ENCODE measurements at places on chromosomes 6 and 20. TPM values are rescaled to one million over a fixed set of nuclear protein-coding genes. Genes with fewer than 3 reads are reported as not detected.

SLPI gene
- total RNA-seq: not detected

GRCh38 chr6:168676552-168677322 lies 235.8 kb downstream of the SMOC2 start:
- H3K27me3 ChIP-seq: peaks cover 3% of the 10 kb centered on the region
- no peaks in the 10 kb centered on the region for H3K36me3 ChIP-seq
- H3K4me1 ChIP-seq: peaks cover 6% of the 10 kb centered on the region
- H3K27ac ChIP-seq: no peak overlapping the region
- DNase-seq: no peak

FAM217A gene
- not detected for total RNA-seq

FAM83B gene
- total RNA-seq: not detected

- H3K27ac ChIP-seq: no peak overlapping the region
- H3K36me3 ChIP-seq: no peaks in the 10 kb centered on the region
- H3K27me3 ChIP-seq: no peaks in the 10 kb centered on the region
- DNase-seq: no peak
These were observed 187.4 kb upstream of the PROKR2 start for GRCh38 chr20:5504061-5504739.

DNA sequence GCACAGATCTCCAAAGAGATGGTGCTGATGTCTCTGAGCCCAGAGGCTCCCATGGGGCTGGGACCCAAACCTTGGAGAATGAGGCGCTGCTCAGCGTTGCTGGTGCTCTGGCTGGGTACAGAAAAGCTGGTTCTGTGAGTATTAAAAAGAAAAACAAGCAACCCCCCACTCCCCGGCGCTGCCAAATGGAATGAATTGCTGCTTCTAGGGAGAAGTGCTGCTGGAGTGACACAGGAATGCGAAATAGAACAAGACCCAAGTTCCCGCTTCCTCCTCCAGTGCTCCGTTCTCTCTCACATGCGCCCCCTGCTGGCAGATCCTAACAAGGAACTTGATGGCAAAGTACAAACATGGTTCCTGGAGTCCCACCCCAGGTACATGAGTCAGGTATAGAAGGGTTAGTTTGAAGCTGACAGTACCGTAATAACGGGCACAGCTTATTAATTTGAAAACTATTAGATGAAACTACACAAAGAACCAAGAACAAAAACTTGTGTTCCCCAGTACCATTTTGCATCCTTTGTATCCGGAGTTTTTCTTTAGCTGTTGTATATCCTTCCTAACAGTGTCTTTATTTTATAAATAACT lies 2.1 kb upstream of the DDX27 start:
- H3K4me1 ChIP-seq: peaks cover 6% of the 10 kb centered on the region
- no peaks in the 10 kb centered on the region for H3K36me3 ChIP-seq
- H3K27ac ChIP-seq: no peak overlapping the region
- H3K27me3 ChIP-seq: peaks cover 11% of the 10 kb centered on the region
- peak; percentile 96 for DNase-seq
- no peak overlapping the region for H3K4me3 ChIP-seq

DNA sequence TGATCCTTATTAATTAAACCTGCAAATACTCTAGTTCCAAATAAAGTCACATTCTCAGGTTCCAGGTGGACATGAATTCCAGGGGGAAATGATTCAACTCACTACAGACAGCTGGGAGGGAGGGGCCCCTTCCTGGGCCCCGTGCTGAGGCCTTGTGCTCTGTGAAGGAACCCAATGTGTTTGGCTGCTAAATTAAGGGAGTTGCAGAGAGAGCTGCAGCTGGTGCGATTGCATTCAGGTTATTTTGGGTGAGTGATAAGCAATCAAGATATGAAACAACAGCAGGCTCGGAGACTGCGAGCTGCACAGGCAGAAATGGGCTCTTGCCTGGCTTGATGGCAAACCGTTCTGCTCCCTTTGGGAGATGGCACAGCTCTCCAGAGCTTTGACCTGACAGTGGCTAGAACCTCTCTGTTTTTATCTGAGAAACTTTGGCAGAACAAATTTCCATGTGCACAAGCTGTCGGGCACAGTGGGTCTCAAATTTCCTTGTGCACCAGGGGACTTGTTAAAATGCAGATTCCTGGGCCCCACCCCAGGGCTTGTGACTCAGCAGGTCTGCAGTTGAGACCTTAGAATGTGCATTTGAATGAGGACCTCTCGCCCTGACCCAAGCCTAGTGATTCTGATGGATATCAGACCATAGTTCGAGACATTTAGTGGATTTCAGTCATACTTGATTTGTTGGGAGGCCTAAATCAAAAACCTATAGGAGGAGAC lies 9.8 kb downstream of the MAPK13 start:
- H3K36me3 ChIP-seq: no peaks in the 10 kb centered on the region
- DNase-seq: no peak
- no peak overlapping the region for H3K27ac ChIP-seq
- H3K27me3 ChIP-seq: no peaks in the 10 kb centered on the region
- H3K4me3 ChIP-seq: peak overlapping the region; percentile 30

DNA sequence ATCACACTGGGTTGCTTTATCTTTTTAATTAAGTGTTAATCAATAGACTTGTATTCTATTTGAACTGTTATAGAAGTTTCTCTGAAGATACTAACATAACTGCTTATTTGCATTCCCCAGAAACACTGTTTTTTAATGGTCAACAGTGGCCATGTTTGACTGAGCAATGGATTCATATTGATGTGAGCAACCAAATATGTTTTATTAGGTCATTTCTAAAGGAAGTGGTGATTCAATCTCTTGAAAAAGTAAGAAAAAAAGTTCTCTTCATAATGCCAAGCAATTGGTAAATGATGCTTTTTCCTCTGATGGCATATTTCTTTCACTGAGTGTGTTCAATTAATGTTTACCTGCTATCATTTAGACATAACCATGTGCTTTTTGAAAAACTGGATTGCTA lies 593.0 kb upstream of the CITED2 start:
- no peaks in the 10 kb centered on the region for H3K36me3 ChIP-seq
- DNase-seq: no peak
- H3K27me3 ChIP-seq: peaks cover 2% of the 10 kb centered on the region
- H3K4me1 ChIP-seq: peaks cover 4% of the 10 kb centered on the region

DNA sequence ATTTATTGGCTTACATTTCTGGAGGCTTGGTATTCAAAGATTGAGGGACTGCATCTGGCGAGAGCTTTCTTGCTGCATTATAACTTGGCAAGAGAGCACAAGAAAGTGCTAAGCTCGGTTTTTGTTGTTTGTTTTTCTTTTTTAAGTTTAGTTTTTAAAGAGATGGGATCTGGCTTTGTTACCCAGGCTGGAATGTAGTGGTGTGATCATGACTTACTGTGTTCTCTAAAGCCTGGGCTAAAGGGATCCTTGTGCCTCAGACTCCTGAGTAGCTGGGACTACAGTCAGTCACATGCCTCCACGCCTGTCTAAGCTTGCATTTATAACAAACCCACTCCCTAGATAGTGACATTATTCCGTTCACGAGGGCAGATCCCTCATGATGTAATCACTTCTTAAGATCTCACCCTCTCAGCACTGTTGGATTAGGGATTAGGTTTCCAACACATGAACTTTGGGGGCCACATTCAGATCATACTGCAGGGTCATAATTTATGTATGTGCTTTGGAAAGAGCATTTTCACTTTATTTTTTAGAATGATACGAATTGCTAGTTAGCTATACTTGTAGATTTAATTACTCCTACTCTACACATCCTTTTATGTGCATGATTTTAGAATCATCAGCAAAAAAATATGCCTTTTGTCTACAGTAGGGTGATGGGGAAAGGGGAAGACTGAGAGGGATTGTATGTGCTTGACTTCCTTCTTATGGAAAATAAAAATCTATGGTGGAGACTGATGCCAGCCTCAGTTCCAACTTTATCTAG lies 167.8 kb downstream of the JARID2 start:
- DNase-seq: no peak
- H3K27me3 ChIP-seq: peaks cover 9% of the 10 kb centered on the region
- H3K27ac ChIP-seq: peak overlapping the region; percentile 90
- peaks cover 50% of the 10 kb centered on the region for H3K4me1 ChIP-seq

DNA sequence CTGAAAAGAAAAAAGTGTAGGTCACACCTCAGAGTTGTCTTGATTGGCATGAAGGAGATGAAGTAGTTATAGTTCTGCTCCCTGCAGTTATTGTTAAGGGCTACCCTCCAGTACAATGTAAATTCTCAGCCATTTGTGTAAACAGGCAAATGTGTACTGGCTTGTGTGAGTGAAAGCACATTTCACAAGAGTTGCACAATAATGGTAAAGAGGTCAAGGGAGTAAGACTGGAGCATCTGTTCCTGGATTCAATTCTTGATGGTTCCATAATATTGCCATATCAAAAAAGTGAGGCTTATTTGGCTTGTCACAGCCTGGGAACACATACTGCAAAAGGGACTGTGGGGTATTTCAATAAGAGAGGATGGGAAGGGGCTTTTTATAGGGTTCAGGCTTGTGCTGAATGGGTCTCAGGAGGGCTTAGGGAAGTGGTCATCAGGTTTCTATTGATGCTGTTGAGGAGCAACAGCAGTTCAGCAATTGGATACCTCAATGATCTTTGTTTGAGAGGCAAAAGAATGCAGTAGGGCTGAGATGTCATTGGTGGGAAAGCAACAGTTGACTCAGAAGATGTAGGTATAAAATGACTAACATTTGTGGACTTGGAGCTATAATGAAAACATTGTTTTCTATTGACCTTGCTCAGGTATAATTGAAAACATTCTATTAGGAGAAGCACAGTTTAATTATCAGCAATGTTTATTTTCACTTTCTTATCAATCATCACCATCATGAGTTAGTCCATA lies 402.6 kb downstream of the BCKDHB start:
- no peaks in the 10 kb centered on the region for H3K4me1 ChIP-seq
- peaks cover 2% of the 10 kb centered on the region for H3K27me3 ChIP-seq
- DNase-seq: no peak
- H3K27ac ChIP-seq: no peak overlapping the region
- H3K36me3 ChIP-seq: peaks cover 2% of the 10 kb centered on the region
- no peak overlapping the region for H3K4me3 ChIP-seq

DNA sequence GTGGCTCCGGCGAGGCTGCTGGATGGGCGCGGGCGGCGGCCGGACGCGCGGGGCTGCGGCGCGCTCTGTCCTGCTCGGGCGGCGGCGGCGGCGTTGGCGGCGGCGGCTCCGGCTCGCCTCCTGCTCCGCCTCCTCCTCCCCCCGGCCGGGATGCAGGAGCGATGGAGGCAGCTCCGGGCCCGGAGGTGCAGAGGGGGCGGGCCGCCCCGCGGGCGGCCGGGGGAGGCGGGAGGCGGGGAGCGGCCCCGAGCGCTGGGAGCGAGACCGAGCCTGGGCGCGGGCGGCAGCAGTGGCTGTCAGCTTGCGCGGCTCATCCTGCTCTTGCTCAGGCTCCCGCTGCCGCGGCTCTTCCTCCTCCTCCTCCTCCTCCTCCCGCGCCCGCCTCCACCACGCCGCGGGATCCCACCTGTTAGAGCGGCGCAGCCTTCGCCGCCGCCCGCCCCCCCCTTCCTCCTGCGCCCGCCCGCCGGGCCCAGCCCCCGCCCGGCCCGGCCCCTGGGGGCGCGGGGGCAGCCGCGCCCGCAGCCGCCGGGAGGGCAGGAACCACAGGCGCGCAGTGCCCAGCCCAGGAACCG lies at the start of gene NOL4L:
TSS of gene NOL4L (minus strand) at position 323 of the 575 bp plus-strand sequence. CDS start 443 bp downstream, outside the sequence.
- H3K4me1 ChIP-seq: peaks cover 28% of the 10 kb centered on the region
- peak; percentile 74 for DNase-seq
- H3K27ac ChIP-seq: peak within 1 kb of the TSS; percentile 28
- no peaks in the 10 kb centered on the region for H3K36me3 ChIP-seq
- peak within 1 kb of the TSS; percentile 83 for H3K4me3 ChIP-seq
- H3K27me3 ChIP-seq: peaks cover 44% of the 10 kb centered on the region

- peaks cover 4% of the 10 kb centered on the region for H3K4me1 ChIP-seq
- H3K27me3 ChIP-seq: no peaks in the 10 kb centered on the region
- H3K36me3 ChIP-seq: no peaks in the 10 kb centered on the region
These were observed 14.9 kb downstream of the SH3BGRL2 start for GRCh38 chr6:79646006-79646405.

CLIC1 gene
- total RNA-seq: 310 TPM

DNA sequence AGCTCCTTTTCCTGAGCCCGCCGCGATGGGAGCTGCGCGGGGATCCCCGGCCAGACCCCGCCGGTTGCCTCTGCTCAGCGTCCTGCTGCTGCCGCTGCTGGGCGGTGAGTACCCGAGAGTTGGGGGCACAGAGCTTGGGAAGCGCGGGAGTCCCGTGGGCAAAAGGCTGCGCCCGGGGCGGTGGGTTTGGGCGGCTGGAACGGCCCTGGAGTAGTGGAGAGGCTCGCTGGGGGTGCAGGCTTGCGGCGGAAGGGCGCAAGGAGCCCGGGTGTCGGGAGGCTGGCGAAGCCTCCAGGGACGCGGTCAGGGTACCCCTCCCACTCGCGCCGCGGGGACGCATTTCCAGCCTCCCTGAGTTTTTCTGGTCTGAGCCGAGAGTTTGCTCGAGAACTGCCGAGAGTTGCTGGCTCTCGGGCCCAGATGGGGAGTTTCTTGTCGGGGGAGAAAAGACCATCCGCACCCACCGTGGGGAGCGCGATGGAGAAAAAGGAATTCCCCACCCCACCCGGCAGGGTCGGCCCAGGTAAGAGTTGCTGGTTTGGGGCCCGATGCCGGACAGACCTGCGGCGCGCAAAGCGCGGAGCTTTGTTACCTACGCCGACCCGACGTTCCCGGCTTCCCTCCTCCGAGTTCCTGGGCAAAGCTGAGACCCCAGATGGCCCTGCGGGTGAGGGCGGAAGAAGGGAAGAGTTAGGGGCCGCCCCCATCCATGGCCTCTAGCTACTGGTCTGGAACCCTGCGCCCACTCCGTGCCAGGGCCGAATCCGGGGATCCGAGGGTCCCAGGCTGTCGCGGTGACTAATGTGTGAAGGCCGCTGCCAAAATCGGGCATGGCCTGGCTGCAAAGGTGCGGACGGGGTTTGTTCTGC lies 584 bp downstream of the PTK7 start:
- peaks cover 15% of the 10 kb centered on the region for H3K4me1 ChIP-seq
- peaks cover 4% of the 10 kb centered on the region for H3K27me3 ChIP-seq
- DNase-seq: peak; percentile 78
- H3K4me3 ChIP-seq: peak overlapping the region; percentile 88
- H3K27ac ChIP-seq: peak overlapping the region; percentile 79

CTCFL gene
- not detected for total RNA-seq

DNA sequence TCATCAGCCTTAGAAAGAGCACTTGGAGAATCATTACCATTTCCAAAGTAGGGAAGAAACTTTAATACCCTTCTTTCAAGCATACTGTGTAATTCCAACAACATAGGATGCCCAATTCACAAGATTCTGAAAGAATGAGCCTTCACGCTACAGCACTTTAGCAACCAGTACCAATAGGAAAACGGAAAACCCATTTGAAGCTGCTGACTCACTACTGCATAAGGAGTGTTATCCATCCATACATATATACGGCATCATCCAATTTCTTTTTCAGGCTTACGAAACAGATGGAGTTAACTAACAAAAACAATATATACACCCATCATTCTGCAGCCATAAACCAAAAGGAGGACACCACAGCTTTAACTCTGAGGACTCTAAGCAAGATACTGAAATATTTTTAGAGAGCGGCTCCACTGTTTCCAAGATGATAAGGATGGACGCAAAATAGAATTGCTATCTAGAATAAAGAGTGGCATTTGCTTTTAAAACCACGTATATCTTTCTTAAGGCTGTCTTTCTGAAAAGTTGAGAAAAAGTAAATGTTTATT lies 24.9 kb downstream of the FYN start:
- no peak overlapping the region for H3K27ac ChIP-seq
- H3K36me3 ChIP-seq: no peaks in the 10 kb centered on the region
- peaks cover 3% of the 10 kb centered on the region for H3K27me3 ChIP-seq
- H3K4me1 ChIP-seq: peaks cover 81% of the 10 kb centered on the region
- no peak for DNase-seq
- no peak overlapping the region for H3K4me3 ChIP-seq
